Activated CD4-positive, alpha-beta memory T cell treated with anti-CD3 and anti-CD28 coated beads, Interleukin-2, amount 10 ng/mL, durations not matched to agents 7 days and 5 days (primary cell): ENCODE measurements at places on chromosomes 12 and 14. TPM values are rescaled to one million over a fixed set of nuclear protein-coding genes. Genes with fewer than 3 reads are reported as not detected.

KIF5A gene
- 1.0 TPM for total RNA-seq

TMEM30B gene
- total RNA-seq, result 0.60 TPM

DNA sequence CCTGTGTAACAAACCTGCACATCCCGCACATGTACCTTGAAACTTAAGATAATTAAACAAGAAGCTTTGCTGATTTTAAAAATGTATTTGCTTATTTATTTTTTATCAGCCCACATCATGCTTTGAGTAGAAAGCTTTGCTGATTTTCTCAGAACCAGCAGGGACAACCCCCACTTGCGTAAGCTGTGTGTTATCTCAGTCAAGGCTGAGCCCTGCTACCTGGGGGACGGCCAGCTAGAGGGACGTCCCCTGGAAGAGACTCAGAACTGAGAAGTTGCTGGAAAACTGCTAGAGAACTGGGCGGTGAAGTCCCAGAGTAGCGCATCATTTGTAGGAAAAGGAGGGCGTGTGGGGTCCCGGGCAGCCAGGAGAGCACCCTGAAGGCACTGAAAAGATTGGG, 4.1 kb upstream of the PLEK2 start:
- no peak overlapping the region for H3K27ac ChIP-seq
- H3K4me1 ChIP-seq, result peaks cover 14% of the 10 kb centered on the region
- no peaks in the 10 kb centered on the region for H3K36me3 ChIP-seq

GRCh38 chr14:56065621-56066290, 52.5 kb upstream of the PELI2 start:
- no peak for DNase-seq
- H3K27ac ChIP-seq, result no peak overlapping the region
- no peak overlapping the region for H3K4me3 ChIP-seq
- no peaks in the 10 kb centered on the region for H3K36me3 ChIP-seq
- no peaks in the 10 kb centered on the region for H3K4me1 ChIP-seq
- H3K27me3 ChIP-seq, result peaks cover 4% of the 10 kb centered on the region

DNA sequence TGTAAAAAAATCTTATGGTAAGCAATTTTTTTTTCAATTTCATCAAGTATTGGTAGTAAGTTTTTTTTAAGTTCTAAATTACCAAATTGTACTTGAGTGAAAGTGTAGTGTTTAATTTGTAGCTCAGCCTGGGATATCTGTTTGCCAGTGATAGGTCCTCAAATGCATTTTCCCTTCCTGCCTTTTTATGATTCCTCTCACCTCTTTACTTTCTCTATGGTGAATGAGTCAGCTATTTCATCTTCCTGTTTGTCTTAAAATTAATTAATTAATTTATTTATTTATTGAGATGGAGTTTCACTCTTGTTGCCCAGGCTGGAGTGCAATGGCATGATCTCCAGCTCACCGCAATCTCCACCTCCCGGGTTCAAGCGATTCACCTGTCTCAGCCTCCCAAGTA, 10.6 kb downstream of the SRP54 start:
- H3K27ac ChIP-seq, result no peak overlapping the region
- peaks cover 13% of the 10 kb centered on the region for H3K4me1 ChIP-seq
- H3K4me3 ChIP-seq, result no peak overlapping the region
- peaks cover 5% of the 10 kb centered on the region for H3K36me3 ChIP-seq
- DNase-seq, result no peak

DNA sequence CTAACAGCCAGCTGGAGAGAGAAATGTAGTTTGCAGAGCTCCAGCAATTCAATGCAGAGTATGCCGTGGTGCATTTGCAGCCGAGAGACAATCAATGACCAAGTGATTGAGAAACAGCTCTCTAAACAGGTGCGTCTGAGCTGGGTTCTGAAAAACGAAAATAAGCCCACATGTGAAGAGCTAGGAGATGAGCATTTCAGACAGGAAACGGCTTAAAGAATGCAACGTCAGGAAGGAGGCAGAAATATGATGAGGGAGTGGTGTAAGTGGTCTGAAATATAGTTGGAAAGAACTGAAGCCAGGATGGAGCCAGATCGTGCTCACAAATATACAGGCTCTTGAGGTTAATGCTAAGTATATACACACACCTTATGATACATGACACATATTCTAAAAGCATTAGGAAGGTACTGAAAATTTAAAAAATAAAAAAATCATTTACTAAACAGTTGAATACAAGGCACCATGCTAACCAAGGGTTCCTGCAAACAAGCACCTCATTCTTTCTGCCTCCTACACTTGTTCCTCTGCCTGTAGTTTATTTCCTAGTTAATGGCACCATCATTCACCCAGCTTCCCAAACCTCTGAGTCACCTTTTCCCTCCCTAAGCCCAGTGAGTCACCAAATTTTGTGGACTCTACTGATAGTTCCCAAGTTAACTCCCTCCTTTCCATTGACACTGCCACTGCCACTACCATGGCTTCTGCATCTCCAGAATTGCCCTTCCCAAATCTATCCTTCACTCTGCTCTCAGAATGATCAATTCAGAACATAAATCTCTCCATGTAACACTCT, 2.3 kb upstream of the GARIN2 start:
- no peak overlapping the region for H3K4me3 ChIP-seq
- DNase-seq, result no peak
- H3K27me3 ChIP-seq, result no peaks in the 10 kb centered on the region

RAB15 gene
- 1.5 TPM for total RNA-seq

DNA sequence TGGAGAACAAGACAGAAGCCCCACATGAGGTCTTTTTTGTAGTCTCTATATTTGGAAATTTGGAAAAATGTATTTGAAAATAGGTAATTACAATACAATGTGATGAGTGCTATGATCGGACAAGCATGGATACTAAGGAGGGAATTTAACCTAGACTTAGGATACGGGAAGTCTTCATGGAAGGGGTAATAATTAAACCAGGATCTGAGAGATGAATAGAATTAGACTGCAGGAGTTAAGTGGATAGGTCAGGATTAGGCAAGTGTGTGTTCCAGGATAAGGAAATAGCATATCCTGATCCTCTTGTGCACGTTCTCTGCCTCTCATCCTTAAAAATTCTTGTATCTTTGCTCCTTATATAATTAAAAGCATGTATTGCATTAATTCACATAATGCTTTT, 223.3 kb upstream of the PRICKLE1 start:
- H3K27me3 ChIP-seq, result no peaks in the 10 kb centered on the region
- no peak overlapping the region for H3K4me3 ChIP-seq
- no peaks in the 10 kb centered on the region for H3K4me1 ChIP-seq

ANAPC5 gene
- 131 TPM for total RNA-seq

FAR2 gene
- 19.9 TPM for total RNA-seq

- H3K27me3 ChIP-seq, result no peaks in the 10 kb centered on the region
- H3K4me3 ChIP-seq, result no peak overlapping the region
- no peaks in the 10 kb centered on the region for H3K4me1 ChIP-seq
- H3K27ac ChIP-seq, result no peak overlapping the region
Observed at GRCh38 chr12:130224613-130225012, 62.3 kb downstream of the FZD10 start.

- no peak overlapping the region for H3K27ac ChIP-seq
- no peak overlapping the region for H3K4me3 ChIP-seq
- peaks cover 2% of the 10 kb centered on the region for H3K27me3 ChIP-seq
- no peaks in the 10 kb centered on the region for H3K36me3 ChIP-seq
- H3K4me1 ChIP-seq, result no peaks in the 10 kb centered on the region
Observed at GRCh38 chr14:67941456-67942018, 122.0 kb downstream of the RAD51B start.

- H3K27me3 ChIP-seq, result peaks cover 19% of the 10 kb centered on the region
- no peak for DNase-seq
- no peak overlapping the region for H3K4me3 ChIP-seq
- H3K27ac ChIP-seq, result no peak overlapping the region
Observed at GRCh38 chr12:6377667-6377994, 2.3 kb upstream of the SCNN1A start.

- peaks cover 30% of the 10 kb centered on the region for H3K4me1 ChIP-seq
- no peak overlapping the region for H3K27ac ChIP-seq
- H3K4me3 ChIP-seq, result no peak overlapping the region
- H3K36me3 ChIP-seq, result peaks cover 2% of the 10 kb centered on the region
- no peaks in the 10 kb centered on the region for H3K27me3 ChIP-seq
Observed at GRCh38 chr12:24796876-24797275, 152.0 kb downstream of the BCAT1 start.

CPNE8 gene
- 4.2 TPM for total RNA-seq

GRCh38 chr14:74663884-74664283, 49.0 kb downstream of the AREL1 start:
- H3K27ac ChIP-seq, result no peak overlapping the region
- H3K36me3 ChIP-seq, result peaks cover 36% of the 10 kb centered on the region
- no peak overlapping the region for H3K4me3 ChIP-seq
- DNase-seq, result no peak
- H3K4me1 ChIP-seq, result peaks cover 11% of the 10 kb centered on the region
- no peaks in the 10 kb centered on the region for H3K27me3 ChIP-seq

GRCh38 chr14:75126121-75126544, 715 bp downstream of the NEK9 start:
- peaks cover 25% of the 10 kb centered on the region for H3K36me3 ChIP-seq
- peak overlapping the region; percentile 86 for H3K27ac ChIP-seq
- H3K27me3 ChIP-seq, result no peaks in the 10 kb centered on the region

DNA sequence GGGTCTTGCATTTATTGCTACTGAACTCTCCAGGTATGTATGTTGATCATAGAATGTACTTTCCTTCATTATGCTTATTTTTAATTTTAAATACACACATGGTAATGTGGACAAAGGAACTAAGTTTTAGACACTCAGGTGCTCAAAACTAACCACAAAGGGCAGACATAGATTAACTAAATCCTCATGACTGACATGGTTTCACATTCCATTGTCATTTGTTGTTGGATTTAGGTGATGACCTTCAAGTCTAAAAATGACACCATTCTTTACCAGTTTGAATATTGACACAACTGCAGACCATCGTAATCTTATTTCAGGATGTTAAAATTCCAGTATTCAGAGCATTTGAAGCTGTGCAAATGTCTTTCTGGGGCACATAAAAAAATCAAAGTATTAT, 128.4 kb downstream of the BBS10 start:
- DNase-seq, result no peak
- no peak overlapping the region for H3K27ac ChIP-seq
- H3K27me3 ChIP-seq, result peaks cover 5% of the 10 kb centered on the region
- no peak overlapping the region for H3K4me3 ChIP-seq

DNA sequence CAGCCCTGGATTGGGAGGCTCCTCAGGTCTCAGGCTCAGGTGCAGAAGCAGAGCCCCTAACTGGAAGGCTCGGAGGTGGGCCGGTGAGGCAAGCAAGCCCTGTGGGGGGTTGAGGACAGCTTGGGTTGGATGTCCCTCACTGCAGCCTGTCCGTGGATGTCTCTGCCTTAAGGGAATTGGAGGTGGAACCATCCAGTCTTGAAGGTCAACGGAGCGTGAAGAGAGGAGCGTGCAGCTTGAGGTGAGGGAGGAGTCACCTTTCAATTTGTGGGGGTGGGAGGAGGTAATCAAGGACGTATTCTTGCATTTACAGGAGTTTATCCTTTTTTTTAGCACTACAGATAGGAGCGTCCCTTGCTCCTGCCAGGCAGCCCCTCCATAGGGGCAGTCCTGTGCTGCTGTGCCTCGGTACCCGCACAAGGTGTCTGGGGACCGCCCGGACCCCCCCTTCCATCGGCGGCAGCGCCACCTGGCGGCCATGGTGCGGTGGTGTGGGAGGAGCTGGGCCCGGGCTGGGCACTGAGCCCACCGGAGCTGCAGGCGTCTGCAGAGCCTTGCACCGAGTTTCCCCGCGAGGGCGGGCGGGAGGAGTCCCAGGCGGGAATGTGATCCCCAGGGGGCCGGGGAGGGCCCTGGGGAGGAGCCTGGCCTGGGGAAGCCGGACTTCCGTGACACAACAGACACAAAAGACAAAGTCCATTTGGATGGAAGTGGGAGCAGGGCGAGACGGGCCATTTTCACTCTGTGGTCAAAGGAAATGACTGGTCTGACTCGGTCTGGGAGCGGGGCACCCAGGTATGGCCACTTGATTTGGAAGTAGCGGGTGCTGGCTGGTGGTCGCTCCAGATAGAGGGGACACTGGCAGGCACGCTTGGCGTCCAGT, 864 bp downstream of the DNAJC22 start:
- peak; percentile 80 for DNase-seq
- peaks cover 71% of the 10 kb centered on the region for H3K27me3 ChIP-seq
- H3K4me1 ChIP-seq, result peaks cover 34% of the 10 kb centered on the region
- H3K4me3 ChIP-seq, result peak overlapping the region; percentile 57
- no peaks in the 10 kb centered on the region for H3K36me3 ChIP-seq

DNA sequence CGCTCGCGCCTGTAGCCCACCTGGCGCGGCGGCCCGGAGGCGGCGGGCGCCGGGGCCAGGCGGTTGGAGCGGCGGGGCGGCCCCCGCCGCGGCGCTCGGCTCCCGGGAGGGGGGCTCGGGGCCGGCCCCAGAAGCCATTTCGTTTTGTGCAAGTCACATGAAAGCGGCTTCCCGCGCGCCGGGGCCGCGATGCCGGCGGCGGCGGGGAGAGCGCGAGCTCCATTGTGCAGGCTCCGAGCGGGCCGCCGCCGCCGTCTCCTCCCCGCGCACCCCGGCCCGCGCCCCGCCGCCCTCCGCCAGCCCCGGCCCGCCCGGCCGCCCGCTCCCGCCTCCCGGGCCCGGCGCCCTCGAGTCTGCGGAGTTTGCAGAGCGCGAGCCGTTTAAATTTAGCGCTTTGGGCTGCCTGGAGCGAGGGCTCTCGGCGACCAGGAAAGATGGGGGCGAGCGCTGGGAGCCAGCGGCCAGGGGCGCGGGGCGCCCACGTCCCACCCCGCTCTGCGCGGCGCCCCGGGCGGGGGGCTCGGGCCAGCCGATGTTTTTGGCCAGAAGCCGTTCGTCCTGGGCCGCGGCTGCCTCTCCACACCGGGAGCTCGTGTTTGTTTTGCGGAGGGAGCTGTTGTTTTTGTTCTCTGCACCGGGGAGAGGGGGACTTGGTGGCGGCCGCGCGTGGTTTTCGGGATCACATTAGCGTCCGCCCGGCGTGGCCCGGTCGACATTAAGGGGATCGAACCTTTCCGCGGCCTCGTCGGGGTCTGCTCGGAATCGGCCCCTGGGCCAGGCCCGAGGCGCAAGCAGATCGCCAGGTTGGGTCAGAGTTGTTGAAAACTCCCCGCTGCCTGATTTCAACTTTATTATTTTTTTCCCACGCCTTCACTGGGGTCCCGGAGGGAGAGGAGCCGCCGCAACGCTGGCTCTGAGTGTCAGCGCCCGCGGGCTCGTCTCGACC, 982 bp downstream of the BCL7A start:
- H3K27me3 ChIP-seq, result peaks cover 34% of the 10 kb centered on the region
- no peak overlapping the region for H3K27ac ChIP-seq
- peak; percentile 43 for DNase-seq
- peak overlapping the region; percentile 70 for H3K4me3 ChIP-seq

GRCh38 chr12:74953697-74954096, 255.9 kb downstream of the KCNC2 start:
- no peaks in the 10 kb centered on the region for H3K4me1 ChIP-seq
- no peaks in the 10 kb centered on the region for H3K27me3 ChIP-seq
- H3K4me3 ChIP-seq, result no peak overlapping the region
- no peaks in the 10 kb centered on the region for H3K36me3 ChIP-seq
- no peak overlapping the region for H3K27ac ChIP-seq

GRCh38 chr12:11264501-11264900, 5.0 kb downstream of the PRB3 start:
- H3K27ac ChIP-seq, result no peak overlapping the region
- no peaks in the 10 kb centered on the region for H3K36me3 ChIP-seq
- no peaks in the 10 kb centered on the region for H3K4me1 ChIP-seq
- no peaks in the 10 kb centered on the region for H3K27me3 ChIP-seq
- no peak for DNase-seq
